Activated effector memory CD4-positive, alpha-beta T cell treated with Interleukin-2 at 50 U/mL for 16 hours (primary cell): ENCODE measurements at places on chromosomes 2 and 18.
A peak's percentile ranks its signal among the peaks of the same experiment; 100 is the strongest.

DNA sequence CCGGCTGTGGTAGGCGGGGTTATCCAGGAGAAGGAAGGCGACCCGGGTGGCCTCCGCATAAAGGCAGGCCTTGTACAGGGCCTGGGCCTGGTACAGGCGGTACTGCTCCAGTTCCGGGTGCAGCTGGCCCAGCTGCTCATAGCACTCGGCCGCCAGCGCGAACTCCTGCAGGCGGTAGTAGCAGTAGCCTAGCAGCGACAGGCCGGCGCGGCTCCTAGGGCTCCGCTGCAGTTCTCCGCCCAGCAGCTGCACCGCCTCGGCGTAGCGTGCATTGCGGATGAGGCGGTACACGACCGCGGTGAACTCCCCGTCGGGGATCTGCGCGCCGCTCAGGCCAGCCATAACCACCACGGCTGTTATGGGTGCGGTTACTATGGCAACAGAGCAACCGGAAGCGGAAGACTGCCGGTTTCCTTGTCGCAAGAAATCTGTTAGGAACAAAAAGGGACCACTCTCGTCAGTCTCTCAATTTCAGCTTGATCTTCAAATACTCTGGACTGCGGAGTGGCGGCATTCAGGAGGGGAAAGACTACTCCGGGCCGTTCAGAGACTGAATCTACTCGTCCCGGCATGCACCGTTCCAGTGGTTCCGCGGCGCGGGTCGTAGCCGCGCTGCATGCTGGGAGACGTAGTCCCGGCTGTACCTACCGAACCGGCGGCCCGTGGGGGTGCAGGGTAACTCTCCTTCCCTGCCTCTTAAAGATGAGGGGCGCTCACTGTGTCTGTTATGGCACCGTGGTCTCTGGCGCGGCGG, 160.0 kb downstream of the AGPS start:
- peak; percentile 84 for DNase-seq

DNA sequence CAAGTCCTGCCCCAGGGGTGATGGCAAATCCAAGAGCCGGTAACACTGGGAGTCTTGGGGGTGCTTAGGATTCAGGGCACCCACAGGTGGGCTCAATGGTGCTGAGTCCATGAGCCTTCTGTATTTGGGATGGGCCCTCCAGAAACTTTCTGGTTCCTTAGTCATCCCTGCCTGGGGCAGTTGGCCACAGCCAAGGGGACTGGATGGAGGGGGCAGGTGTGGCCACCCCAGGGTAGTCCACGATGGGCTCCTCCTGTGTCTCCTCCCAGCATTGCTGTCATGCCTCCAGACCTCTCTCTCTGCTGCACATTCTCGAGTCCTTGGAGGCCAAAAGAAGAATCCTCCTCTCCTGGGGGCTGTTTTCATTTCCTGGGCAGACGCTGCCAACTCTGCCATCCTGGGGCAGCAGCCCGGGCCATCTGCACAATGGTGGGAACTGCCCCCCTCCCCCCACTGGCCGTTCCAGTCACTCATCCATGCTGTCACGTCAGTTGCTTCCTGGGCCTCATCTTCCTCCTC, 158.0 kb upstream of the TWIST2 start:
- no peak for DNase-seq

DNA sequence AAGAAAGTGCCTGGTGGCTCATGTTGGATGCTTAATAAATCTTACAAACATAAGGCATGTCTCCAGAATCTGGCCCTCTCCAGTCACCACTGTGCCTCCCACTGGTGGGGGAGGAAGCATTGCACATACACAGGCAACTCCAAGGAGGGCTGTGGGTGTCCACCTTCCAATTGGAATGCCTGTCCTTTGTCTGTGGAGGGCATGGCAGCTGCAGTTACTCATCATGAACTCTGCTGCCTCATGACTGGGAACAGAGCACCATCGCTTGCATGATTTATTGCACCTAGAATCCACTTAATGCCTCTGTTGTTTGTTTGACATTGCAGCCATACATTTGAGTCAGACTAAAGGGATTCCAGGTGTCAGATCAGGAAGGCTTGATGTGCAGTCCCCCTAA, 278.9 kb downstream of the PRKCE start:
- no peak for DNase-seq

DNA sequence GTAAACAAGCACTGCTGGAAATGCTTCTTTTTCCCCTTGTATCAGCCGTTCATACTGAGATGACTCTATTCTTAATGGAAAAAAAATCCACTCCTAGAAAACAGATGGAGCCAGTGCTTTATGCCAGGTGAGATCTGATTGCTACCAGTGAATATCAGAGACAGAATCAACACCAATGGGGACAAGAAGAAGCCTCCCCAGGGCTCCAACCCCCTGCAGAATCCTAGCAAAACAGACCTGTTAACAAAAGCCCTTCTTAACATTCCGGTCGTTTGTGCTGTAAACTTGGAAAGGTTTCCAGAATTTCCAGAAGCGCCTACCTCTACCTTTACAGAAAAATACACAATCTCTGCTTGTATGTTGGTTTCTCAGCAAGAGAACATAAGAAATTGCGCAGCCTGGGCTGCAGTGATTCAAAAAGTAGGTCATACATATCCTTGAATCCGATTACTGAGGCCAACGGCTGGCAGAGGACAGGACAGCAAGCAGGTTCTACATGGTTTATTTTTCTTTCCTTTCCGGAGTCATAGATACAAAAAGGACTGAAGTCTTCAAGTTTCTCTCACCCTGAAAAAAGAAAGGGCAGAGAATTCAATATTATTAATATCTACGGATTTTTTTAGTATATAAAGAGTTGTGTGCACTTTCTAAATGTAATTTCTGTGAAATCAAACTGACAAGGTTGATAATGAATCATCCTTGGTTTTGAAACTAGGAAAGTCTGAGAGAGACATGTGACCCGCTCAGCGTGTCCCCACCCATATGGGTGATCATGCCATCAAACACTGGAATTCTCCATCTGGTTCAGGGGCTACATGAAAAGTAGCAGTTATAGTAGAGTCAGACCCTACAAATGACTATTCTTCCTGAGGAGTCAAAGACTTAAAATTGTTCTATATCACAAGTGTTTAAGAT, 266.7 kb upstream of the MGAT5 start:
- DNase-seq, result no peak

- no peak for DNase-seq
Measured at GRCh38 chr2:150479075-150479915, 8.2 kb downstream of the RND3 start.

GRCh38 chr18:69399253-69399652, 1.4 kb upstream of the DOK6 start:
- DNase-seq, result no peak

- no peak for DNase-seq
Measured at GRCh38 chr18:11500153-11501122, 109.0 kb upstream of the SLC35G4 start.

DNA sequence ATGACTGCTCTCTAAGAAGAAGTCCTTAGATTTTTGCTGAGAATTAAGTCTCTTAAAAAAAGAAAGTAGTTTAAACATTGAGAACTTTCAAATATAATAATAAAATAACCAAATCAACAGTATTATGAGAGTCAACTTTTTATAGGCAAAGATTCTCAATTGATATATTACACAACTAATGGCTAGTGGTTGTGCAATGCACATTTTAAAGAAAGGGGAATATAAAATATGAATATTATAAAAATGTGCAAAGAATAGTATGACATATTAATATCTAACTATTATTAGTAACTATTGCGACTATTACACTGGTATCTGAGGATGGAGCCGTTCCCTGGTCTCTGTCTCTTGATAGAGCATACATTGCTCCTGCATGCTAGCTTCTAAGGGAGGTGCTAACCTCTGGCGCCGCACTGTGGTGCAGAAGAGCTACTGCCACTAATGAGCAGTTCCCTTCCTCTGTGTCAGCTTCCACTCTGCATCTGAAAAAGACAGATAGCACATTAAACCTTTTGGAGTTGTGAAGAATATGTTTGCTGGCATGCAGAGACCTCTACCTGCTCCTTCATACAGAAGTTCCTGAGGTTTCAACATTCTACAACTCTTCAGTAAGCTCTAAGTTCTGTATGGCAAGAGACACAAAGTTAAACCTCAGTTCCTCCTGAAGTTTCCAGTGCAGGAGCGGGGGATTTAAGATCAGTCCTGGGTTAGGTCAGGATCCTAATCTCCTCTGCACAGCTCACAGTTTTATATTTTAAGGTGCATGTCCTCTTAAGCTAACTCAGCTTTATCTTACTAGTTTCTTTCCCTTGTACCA, 3.5 kb upstream of the SLC9A2 start:
- DNase-seq, result no peak

DNA sequence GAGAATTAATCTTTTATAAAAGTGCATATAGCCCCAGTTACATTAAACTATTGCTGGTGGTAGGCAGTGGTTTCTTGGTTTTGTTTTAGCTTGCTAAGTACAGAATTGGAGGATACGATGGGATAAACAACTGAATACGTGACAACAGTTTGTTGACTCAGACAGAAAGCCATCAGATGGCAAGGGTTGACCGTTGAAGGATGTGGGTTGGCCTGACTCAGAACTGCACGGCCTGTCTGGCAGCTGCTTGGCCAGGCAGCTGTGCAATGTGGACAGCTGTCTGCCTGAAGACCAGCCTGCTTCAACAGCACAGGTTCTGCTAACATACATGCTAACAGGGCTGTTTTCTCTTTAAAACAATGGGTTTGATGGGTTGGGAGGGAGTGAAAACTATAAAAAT, 46.6 kb downstream of the PRKRA start:
- DNase-seq, result no peak

GRCh38 chr18:80188643-80189530, 58.4 kb downstream of the PARD6G start:
- no peak for DNase-seq

DNA sequence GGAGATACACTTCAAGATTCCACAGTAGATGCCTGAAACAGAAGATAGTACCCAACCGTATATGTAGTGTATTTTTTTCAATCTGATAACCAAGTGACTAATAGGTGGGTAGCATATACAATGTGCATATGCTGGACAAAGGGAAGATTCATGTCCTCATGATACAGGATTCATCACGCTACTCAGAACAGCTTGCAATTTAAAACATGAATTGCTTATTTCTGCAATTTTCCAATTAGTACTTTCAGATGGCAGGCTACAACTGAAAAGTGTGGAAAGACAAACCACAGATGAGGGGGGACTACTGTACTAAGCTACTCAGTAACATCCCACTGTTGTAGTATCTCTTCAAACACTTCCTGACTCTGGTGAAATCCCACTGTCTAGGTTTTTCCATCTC, 3.7 kb downstream of the IER3IP1 start:
- DNase-seq, result no peak
